Activated CD4-positive, alpha-beta T cell treated with anti-CD3 and anti-CD28 coated beads, Interleukin-2, amount 10 ng/mL, durations not matched to agents 7 days and 5 days (primary cell): ENCODE measurements at places on chromosomes 7 and 10.
A peak's percentile ranks its signal among the peaks of the same experiment; 100 is the strongest.

GRCh38 chr10:22638863-22639262 is 75.5 kb downstream of the PIP4K2A start:
- no peak overlapping the region for H3K4me3 ChIP-seq
- H3K36me3 ChIP-seq: peaks cover 57% of the 10 kb centered on the region
- no peak overlapping the region for H3K27ac ChIP-seq
- H3K27me3 ChIP-seq: no peaks in the 10 kb centered on the region
- peaks cover 71% of the 10 kb centered on the region for H3K4me1 ChIP-seq

DNA sequence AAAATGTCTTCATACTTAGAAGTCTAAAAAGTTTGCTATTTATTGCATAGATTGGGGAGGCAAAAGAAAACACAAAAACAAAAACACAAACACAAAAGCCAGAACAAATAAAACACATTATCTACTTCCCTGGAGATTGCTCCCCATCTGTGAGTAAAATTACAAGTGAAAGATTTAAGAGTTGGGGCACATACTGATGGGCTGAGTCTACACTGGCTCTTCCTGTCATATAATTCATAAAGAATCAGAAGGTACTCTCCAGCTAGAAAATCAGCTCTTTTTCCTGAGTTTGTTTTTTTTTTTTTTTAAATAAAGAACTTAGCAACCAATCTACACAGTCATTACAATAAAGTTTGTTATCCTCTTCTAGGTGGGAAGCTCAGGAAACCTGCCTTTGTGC is 192.4 kb upstream of the LRRN3 start:
- no peak overlapping the region for H3K4me3 ChIP-seq
- H3K27ac ChIP-seq: no peak overlapping the region
- no peak for DNase-seq

DNA sequence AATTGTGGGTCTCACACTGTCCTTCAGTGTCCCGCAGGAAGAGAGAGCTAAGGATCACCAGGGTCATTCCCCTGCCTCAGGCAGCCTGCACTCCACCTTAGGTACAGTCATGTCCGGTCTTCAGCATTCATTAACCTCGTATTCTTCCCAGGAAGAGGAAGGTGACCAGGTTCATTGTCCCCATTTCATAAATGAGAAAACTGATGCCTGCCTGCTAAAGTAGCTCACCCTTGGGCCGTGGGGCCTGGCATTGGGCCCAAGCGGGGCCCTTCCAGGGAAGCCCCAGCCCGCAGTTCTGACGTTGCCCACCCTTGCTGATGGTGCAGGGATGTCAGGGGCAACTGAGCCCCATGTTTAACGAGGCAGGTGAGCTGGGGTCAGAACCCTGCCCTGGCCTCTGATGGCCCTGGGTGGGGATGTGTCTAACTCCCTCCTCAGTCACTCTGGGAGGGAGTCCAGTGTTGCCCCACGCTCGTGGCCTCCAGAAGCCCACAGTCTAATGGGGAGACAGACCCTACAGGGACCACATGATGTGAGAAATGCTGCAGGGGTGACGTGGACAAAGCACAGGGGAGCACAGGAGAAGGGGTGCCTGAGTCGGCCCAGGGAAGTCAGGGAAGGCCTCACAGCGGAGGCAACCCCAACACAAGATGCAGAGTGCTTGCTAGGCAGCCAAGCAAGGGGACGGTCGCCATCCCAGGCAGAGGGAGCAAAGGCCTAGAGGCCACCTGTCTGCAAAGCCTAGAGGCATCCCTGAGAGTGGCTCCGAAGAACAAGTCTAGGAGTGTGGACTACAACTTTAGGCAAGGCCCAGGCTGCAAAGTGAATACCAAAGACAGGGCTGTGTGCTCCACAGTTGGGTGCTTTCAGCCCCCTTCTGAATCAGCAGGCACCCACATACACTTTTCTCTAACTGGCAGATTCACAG is 25.1 kb downstream of the DDIT4 start:
- peaks cover 72% of the 10 kb centered on the region for H3K4me1 ChIP-seq
- no peaks in the 10 kb centered on the region for H3K27me3 ChIP-seq
- H3K27ac ChIP-seq: peak overlapping the region; percentile 97

DNA sequence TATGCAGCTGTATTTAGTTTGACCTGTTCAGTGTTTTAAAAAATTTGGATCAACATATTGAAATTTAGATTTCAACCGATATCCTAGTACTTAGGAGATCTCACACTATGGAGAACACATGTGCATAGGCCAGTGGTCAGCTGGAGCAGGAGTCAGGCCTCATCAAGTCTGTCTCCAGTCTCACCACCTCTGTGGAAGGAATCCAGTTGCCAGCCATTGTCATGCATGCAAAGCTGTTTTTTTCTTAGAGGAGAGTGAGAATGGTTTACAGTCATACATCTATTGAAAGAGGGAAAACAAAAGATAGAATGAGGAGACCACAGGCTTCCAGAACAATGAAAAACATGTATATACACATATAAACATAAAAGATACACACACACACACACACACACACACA is 7.6 kb upstream of the CLEC5A start:
- H3K4me1 ChIP-seq: no peaks in the 10 kb centered on the region
- no peak overlapping the region for H3K27ac ChIP-seq
- H3K27me3 ChIP-seq: no peaks in the 10 kb centered on the region
- DNase-seq: no peak
- H3K36me3 ChIP-seq: no peaks in the 10 kb centered on the region

- no peaks in the 10 kb centered on the region for H3K27me3 ChIP-seq
- no peak for DNase-seq
- no peaks in the 10 kb centered on the region for H3K4me1 ChIP-seq
Measured at GRCh38 chr10:36676756-36677430, 448.5 kb upstream of the ANKRD30A start.

DNA sequence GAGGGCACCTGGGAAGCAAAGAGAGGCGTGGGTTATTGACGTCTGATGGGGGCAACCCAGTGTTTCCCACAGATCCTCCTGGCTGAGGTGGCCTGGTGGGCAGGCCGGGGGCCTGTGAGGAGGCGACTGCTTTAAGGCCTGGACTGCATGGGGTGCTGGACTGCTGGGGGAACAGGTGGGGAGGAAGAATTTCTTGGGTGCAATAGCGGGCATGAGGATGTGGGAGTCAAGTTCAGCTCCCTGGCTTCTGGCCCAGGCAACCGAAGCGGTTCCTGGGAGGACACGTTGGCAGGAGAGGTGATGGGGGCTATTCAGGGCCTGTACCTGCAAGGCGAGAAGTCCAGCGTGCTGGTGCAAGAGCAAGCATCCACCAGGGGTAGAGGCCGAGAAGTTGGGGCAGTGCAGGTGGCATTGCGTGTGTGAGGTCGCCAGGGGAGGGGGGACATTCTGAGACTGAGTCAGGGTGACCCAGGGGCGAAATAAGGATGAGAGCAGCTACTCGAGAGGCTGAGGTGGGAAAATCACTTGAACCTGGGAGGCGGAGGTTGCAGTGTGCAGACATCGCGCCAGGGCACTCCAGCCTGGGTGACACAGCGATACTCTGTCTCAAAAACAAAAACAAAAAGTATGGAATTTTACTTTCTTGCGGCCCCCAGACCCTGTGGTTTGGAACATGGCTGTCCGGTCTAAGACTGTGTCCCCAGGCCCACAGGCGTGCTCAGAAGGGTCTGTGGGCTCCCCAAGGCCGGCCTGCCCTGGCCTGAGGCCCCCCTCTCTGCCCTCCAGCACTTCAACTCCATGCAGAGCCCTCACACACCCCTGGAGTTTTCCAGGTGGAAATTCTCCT is 53.6 kb upstream of the ELN start:
- H3K27ac ChIP-seq: no peak overlapping the region
- no peak overlapping the region for H3K4me3 ChIP-seq
- H3K4me1 ChIP-seq: peaks cover 2% of the 10 kb centered on the region
- no peak for DNase-seq
- H3K27me3 ChIP-seq: no peaks in the 10 kb centered on the region
- no peaks in the 10 kb centered on the region for H3K36me3 ChIP-seq

DNA sequence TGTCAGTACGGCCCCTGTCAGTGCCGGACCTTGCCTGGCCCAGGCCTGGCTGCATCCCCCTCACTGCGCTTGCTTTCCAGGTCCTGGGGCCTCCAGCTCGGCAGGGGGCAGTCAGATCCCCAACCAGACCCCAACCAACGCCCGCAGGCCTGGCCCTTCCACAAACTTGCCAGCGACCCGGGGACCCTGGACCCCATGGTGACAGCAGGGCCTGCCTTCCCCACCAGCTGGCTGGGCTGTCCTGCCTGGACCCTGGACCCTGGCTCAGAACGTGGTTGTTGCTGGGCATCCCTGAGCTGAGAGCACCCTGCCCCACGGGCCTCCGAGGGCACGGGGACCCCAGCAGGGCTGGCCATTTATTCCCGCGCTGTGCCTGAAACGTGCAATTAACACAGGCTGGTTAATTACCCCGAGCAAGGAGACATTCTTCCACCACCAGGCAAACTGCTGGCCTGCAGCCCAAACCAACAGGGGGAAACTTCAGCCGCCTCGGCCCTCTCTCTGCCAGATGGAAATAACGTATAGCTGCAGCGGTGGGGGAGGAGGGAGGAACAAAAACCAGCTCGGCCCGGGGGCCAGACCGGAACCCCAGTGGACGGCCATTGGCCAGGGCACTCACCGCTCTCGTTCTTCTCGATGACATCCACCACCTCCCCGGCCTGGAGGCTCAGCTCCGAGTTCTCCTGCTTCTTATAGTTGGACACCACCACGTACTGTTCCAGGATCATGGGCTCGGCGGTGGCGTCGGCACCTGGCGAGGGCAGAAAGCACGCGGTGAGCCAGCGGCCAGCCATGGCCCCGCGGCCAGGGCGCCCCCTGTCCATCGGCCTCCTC is 167.1 kb downstream of the NEURL1 start:
- peaks cover 24% of the 10 kb centered on the region for H3K36me3 ChIP-seq
- DNase-seq: no peak
- H3K4me1 ChIP-seq: peaks cover 17% of the 10 kb centered on the region
- peak overlapping the region; percentile 89 for H3K4me3 ChIP-seq
- H3K27ac ChIP-seq: peak overlapping the region; percentile 92

DNA sequence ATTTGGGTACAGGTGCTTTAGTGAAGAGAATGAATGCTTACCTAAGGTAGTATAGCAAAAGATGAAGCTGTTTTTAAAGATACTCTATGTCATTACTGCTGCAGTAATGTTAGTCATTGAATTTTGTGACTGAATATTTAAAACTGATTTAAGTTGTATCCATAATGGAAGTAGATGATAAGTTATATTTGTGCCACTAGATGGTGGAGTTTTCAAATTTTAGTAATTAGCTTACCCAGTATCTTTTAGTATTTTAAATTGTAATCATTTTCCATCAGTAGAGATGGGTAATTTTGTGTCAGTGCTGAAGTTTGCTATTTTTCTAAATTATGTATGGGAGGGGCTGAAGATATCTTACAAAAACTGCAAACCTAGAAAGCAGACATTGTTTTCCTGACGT is 25.2 kb downstream of the HBP1 start:
- H3K27ac ChIP-seq: no peak overlapping the region
- H3K4me3 ChIP-seq: no peak overlapping the region
- H3K4me1 ChIP-seq: no peaks in the 10 kb centered on the region
- peaks cover 26% of the 10 kb centered on the region for H3K36me3 ChIP-seq

DNA sequence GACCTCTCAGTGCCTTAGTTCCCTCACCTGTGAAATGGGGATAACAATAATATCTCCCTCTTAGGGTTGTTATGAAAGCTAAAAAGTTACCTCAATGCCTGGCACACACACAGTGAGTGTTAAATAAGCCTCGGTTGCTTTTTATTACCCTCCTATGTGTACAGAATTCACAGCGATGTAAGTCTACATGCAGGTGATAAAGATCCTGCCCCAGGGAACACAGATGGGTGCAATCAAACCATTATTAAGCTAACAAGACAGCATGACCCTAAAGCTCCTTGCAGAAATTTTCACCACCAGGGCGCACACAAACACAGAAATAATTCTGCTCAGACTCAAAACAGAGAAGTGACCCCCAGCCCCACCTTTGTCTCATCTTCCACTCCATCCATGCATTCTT is 261.9 kb downstream of the SNX10 start:
- no peaks in the 10 kb centered on the region for H3K4me1 ChIP-seq
- no peaks in the 10 kb centered on the region for H3K36me3 ChIP-seq
- H3K27me3 ChIP-seq: peaks cover 15% of the 10 kb centered on the region
- no peak for DNase-seq
- no peak overlapping the region for H3K27ac ChIP-seq
- no peak overlapping the region for H3K4me3 ChIP-seq

- DNase-seq: no peak
- no peaks in the 10 kb centered on the region for H3K36me3 ChIP-seq
- no peaks in the 10 kb centered on the region for H3K27me3 ChIP-seq
- no peaks in the 10 kb centered on the region for H3K4me1 ChIP-seq
- H3K27ac ChIP-seq: no peak overlapping the region
Measured at GRCh38 chr10:17737027-17737965, 14.7 kb upstream of the TMEM236 start.

- no peak overlapping the region for H3K4me3 ChIP-seq
- H3K36me3 ChIP-seq: no peaks in the 10 kb centered on the region
- no peaks in the 10 kb centered on the region for H3K27me3 ChIP-seq
- H3K4me1 ChIP-seq: no peaks in the 10 kb centered on the region
- DNase-seq: no peak
Measured at GRCh38 chr10:7567911-7568620, 98.7 kb downstream of the ITIH5 start.

- peaks cover 6% of the 10 kb centered on the region for H3K4me1 ChIP-seq
- DNase-seq: no peak
- no peak overlapping the region for H3K27ac ChIP-seq
- H3K4me3 ChIP-seq: no peak overlapping the region
- H3K27me3 ChIP-seq: no peaks in the 10 kb centered on the region
Measured at GRCh38 chr7:149171892-149172533, 23.3 kb upstream of the ZNF282 start.

DNA sequence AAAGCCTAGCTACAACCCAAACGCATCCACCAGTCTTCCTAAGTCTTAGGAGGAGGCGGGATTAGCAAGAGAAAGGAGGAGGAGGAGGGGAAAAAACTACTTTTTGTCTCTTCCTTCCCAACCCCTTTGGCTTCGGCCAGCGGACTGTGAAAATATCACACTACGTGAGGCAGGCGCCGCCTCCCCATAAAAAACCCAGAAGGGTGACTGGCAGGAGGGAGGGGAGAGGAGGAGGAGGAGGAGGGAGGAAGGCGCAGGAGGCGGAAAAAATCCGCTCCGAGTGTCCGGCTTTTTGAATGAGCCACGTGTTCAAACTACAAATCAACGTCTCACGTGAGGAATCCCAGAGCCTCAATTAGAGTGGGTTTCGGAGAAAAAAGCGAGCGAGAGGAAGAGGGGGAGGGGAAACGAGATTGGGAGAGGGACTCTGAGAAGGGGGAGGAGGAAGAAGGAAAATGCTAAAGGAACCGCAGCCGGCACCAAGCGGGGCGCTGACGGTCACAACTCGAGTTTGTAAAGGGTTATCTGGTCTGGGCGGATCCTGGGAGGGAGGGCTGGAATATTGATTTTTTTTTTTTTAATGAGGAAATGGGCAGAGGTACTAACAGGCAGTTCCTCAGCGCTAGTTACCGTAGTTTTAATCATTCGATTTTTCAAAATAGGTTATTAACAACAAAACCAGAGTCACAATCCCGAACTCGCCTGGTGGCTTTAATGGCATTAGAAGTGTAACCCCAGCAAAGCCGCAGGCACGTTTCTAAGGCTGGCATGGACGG is at the start of gene IGF2BP3:
Gene IGF2BP3, minus strand, starts transcription at position 162 of the 776 bp plus-strand sequence. CDS start 381 bp downstream, outside the sequence.
- DNase-seq: peak; percentile 31
- peaks cover 48% of the 10 kb centered on the region for H3K4me1 ChIP-seq
- peaks cover 5% of the 10 kb centered on the region for H3K36me3 ChIP-seq
- H3K27ac ChIP-seq: peak within 1 kb of the TSS; percentile 76

- H3K36me3 ChIP-seq: peaks cover 70% of the 10 kb centered on the region
- H3K4me1 ChIP-seq: peaks cover 70% of the 10 kb centered on the region
- peak; percentile 67 for DNase-seq
- peak overlapping the region; percentile 96 for H3K27ac ChIP-seq
Measured at GRCh38 chr7:21338728-21339164, 89.1 kb upstream of the SP4 start.
